Activated T-helper 1 cell treated with anti-CD3 and anti-CD28 coated beads, Interleukin-12 subunit alpha, Interleukin-12 subunit beta, Interleukin-2, Interleukin-4 antibody, amounts not matched to agents 30 ng/mL and 10 ng/mL and 1 ng/mL, durations not matched to agents 14 hours and 24 hours and 36 hours (primary cell): ENCODE measurements at places on chromosomes 3 and 15.

GRCh38 chr3:162541923-162542322 lies 1045.3 kb downstream of the OTOL1 start:
- DNase-seq, result no peak

DNA sequence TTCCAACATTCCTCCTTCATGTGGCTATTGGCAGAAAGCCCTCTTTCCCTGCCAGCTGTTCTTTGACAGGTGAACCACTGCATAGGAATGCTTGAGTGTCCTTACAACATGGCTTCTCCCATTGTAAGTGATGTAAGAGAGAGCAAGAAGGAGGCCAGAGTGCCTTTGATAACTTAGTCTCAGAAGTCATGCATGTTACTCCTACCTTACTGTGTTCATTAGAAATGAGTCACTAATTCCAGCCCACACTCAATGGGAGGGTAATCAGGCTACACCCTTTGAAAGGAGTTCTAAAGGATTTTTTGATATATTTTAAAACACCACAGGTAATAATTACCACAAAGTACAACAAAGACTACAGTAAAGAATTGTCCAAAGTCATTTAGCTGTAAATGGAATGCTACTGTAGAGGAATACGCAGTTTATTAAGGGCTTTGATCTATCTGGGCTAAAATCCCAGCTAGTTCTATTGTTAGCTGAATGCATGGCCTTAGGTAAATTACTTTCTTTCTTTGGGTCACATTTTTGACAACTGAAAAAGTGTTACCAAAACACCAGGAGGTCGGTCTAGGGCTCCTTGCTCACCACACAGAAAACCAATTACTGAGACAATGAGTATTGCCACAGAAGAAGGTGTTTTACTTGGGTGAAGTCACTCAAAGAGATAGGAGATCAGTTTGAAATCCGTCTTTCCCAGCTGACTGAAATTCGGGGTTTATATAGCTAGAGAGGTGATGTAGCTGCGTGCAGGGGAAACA lies 154.9 kb downstream of the GRM7 start:
- DNase-seq, result no peak

- no peak for DNase-seq
Observed at GRCh38 chr3:52809149-52809548, 14.6 kb downstream of the ITIH3 start.

DNA sequence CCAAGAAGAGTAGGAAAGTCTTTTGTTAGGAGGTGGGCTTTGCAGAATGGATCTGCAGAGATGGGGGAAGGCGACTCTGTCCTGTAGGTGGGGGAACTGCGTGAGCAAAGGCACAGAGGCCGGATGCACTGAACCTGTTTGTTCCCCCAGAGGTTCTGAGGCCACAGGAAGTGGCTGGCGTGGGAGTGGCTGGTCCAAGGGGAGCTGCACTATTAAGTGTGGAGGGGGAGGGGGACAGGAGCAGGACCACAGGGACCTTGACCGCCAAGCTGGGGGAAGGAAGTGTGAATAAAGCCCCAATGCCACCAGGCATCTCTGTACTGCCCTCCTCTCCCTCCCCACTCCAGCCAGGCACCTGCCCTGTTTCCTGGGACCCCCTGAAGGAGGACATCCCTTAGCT lies 51.8 kb downstream of the CYP11A1 start:
- no peak for DNase-seq

- DNase-seq, result no peak
Observed at GRCh38 chr3:21238661-21239060, 512.3 kb downstream of the ZNF385D start.

GRCh38 chr3:188842639-188843038 lies 329.1 kb upstream of the TPRG1 start:
- no peak for DNase-seq

- DNase-seq, result no peak
Observed at GRCh38 chr15:59028387-59028955, 41.0 kb downstream of the RNF111 start.

DNA sequence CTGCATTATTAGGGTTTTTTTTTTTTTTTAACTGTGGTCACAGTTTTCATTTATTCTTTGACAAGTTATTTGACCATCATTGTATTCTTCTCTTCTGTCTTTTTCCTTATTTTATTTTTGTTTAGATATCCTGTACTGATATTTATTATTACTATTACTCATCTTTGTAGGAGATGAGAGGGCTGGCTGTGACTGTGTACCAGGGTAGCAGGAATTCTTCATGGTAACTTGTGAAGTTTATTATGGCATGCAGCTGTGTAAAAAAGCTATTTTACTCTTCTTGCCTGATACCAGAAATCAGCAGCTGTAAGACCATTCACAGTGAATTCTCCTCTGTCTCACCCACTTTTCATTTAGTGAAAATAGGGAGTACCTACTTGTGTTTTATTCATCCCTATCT lies 44.5 kb downstream of the ATP6V1A start:
- no peak for DNase-seq

DNA sequence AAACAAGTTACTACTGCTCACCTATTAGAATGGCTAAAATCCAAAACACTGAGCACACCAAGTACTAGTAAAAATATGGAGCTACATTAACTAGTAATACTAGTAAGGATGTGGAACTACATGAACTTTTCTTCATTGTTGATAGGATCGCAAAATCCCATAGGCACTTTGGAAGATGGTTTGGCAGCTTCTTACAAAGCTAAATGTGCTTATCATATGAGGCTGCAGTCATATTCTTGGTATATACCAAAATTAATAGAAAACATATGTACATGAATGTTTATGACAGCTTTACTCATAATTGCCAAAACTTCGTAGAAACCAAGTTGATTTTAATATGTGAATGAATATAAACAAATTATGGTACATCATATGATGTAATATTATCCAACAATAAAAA lies 366.8 kb upstream of the KCNMB2 start:
- no peak for DNase-seq

GRCh38 chr15:99085413-99086326 lies 19.2 kb upstream of the SYNM start:
- no peak for DNase-seq

DNA sequence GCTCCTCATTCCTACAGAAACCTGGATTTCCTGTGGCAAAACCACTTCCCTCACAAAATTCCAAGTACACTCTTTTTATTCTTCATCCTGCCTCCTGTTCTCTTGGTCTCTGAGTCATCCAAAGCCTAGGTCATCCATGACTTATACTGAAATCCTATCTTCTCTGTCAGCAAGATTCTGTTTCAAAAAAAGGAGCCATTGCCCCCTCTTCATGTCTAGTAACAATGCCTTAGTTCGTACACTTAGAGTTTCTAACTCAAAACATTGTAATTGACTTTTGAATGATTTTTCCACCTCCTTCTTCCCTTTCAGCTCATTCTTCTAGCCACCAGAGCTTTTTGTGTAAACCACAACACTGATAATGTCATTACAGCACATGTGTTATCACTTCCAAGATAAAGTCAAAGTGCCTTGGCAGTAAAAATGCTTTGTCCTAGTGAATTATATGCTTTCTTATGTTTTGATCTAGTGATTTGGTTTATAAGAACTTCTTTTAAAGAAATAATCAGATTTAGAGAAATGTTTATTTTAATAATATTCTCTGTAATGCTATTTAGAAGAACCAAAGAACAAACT lies 256.5 kb upstream of the NECTIN3 start:
- DNase-seq, result no peak

- DNase-seq, result no peak
Observed at GRCh38 chr15:70475407-70475781, 288.0 kb downstream of the UACA start.

DNA sequence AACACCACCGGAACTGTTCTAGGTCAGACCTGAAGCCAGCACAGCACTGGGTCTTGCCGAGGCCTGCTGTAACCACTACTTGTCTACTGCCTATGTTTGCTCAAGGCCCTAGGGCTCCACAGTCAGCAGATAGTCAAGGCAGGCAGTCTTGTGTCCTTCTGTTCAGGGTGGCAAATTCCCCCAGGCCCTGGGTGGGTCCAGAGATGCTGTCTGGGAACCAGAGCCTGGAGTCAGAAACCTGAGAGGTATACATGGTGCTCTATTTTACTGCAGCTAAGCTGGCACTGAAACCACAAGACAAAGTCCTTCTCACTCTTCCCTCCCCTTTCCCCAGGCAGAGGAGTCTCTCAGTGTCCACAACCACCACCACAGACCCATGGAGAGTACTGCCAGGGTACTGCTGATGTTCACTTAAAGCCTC lies 89.9 kb downstream of the BBX start:
- DNase-seq, result no peak

- DNase-seq, result no peak
Observed at GRCh38 chr3:59791774-59792308, 742.0 kb upstream of the CFAP20DC start.

DNA sequence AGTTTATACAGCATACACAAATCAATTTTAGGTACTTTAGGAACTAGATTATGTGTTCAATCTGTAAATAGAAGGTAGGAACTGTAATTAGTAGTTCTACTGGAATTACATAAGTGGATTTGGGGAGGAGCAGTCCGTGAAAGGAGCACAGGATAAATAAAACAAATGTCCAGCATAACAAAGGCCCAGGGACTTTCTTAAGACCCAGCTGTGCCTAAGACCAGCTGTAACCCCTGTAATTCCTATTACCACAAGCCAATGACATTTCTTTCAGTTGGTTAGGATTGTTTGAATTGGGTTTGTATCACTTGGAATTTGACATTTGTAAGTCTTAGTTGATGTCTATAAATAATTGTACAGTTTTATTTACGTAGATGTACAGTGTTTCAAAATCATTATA lies 4.8 kb upstream of the ZBTB20 start:
- no peak for DNase-seq

DNA sequence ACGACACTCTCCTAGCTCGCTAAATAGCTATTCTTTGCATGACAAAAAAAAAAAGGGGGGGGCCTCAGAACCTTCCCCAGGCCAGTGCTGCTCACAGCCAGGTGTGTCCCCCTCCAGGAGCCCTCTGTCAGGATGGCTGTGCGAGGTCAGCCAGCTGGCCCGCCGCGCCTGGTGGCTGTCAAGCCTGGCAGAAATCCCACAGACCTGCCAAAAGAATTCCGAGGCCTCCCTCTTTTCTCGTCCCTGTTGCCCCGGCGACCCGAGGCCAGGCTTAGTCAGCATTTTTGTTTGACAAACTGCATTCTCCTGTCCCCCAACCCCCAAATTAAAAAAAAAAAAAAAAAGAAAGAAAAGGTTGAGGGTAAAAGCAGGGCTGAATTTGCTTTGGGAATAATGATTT lies 61.9 kb downstream of the TM4SF4 start:
- DNase-seq, result no peak

DNA sequence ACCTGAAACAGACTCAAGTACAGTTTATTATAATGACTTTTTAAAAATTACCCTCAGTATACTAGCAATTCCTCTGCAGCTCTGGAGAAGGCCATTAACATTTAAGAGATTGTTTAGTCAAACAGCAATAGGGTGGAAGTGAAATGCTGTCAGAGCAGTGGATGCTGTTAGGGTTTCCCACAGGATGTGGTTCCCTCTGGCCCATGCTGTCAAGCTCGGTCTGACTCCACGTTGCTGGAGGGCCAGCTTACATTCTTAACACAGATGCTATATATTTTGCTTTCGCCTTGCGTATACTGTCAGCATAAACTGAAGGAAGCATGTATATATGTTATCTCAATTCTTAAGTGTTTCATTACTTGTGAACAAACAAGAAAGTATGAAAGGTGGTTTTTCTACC lies 231.1 kb upstream of the COL8A1 start:
- no peak for DNase-seq

DNA sequence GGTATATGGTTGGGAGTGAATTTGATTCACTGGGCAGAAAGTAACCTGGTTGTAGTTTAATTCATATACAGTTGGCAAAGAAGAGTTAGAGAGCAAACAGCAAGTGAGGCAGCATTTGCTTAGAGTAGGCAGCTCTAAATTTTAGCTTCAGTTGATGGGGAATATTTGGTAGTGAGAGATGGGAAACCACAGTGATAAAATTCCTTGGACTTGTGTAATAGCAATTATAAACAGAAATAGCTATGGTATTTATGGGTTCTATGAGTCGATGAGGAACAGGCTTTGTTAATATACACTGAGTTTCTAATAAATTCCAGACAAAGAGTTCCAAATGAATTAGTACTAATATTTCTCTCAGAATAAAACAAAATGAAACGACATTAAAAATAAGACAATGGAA lies 894.0 kb downstream of the ROBO2 start:
- no peak for DNase-seq

- no peak for DNase-seq
Observed at GRCh38 chr3:11161666-11162065, 7.4 kb downstream of the HRH1 start.

- no peak for DNase-seq
Observed at GRCh38 chr15:56472278-56472677, 7.3 kb upstream of the MNS1 start.

- DNase-seq, result no peak
Observed at GRCh38 chr3:169241991-169242707, 421.4 kb downstream of the MECOM start.

GRCh38 chr3:61758839-61759238 lies 197.5 kb downstream of the PTPRG start:
- no peak for DNase-seq

- no peak for DNase-seq
Observed at GRCh38 chr15:65195548-65195923, 10.4 kb upstream of the CLPX start.

DNA sequence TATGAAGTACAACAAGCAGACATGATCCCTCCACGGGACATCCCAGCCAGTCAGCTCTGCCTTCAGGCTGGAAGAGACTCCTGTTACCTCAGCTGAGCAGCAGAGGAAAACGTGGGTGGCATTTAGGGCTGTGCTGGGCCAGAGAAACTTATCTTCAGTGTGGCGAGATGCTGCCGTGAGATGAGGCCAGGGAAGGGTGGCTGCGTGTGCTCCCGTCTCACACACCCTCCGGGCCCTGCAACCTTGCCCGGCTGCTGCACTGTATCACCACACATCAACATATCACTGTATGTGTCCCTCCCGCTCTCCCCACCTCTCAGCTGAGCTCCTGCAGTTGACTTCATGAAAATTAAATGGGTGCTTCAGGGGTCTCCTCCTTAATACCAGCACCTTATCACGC lies 23.4 kb downstream of the BMF start:
- no peak for DNase-seq

- no peak for DNase-seq
Observed at GRCh38 chr15:31801152-31801551, 229.2 kb upstream of the CHRNA7 start.

DNA sequence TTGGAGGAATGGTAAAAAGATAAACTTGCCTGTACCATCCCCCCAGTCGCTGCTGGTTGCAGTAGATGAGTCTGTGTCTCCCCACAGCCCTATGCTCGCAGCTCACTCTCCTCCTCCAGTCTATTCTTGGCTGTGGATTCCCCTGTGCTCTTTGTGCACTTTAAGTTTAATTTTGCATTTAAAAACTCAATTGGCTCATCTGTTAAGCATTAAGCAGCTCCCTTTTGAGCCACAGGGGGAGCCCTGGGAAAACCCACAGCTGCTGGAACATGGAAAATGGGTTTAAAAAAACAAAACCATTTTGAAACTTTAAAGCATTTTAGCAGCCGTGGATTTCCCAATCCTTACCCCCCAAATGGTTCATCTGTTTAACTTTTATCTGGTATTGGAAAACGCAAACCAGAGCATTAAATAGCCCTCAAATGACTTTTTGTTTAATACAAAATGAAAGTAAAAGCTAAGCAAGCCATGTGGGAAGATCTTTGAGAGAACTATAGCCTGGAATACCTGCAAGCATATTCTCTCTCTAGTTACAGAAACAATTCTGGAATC lies 536.9 kb downstream of the ZIC1 start:
- no peak for DNase-seq
